ENCODE measurements at places on chromosomes 13 and 19. TPM values are rescaled to one million over a fixed set of nuclear protein-coding genes. Genes with fewer than 3 reads are reported as not detected.
A peak's percentile ranks its signal among the peaks of the same experiment; 100 is the strongest.

GARIN5A gene
- total RNA-seq, result not detected

MBD3L2 gene
- not detected for total RNA-seq

MARK4 gene
- 26.7 TPM for total RNA-seq

DNA sequence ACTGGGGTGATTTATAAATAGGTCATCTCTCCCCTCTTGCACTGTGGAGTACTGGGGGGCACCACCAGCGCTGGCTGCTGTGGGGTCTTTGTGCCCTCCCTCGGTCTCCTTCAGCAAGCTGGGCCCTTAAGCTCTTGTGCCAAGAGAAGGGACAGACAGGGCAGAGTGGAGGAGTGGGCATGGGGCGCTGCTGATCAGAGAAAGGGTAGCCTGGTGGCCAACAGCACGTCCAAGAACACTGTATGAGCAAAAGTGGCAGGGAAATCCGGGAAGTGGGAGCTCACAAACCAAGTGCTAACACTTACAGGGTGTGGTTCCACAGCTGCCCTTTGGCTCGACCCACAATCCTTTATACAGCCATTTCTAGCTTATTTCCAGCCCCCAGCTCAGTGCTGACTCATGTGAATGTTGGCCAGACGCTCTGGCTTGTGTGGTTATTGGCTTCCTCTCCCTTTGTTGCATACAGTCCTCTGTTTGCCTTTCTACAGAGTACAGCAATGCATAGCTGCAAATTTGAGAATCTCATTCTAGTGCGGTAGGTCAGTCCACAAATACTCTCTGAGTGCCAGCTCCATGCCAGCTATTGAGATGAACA, 298.8 kb downstream of the SHISA2 start:
- peak; percentile 89 for DNase-seq

- no peak for DNase-seq
Observed at GRCh38 chr13:21971662-21972621, 301.1 kb downstream of the FGF9 start.

- no peak for DNase-seq
Observed at GRCh38 chr19:41128692-41129091, 14.5 kb downstream of the CYP2F1 start.

DNA sequence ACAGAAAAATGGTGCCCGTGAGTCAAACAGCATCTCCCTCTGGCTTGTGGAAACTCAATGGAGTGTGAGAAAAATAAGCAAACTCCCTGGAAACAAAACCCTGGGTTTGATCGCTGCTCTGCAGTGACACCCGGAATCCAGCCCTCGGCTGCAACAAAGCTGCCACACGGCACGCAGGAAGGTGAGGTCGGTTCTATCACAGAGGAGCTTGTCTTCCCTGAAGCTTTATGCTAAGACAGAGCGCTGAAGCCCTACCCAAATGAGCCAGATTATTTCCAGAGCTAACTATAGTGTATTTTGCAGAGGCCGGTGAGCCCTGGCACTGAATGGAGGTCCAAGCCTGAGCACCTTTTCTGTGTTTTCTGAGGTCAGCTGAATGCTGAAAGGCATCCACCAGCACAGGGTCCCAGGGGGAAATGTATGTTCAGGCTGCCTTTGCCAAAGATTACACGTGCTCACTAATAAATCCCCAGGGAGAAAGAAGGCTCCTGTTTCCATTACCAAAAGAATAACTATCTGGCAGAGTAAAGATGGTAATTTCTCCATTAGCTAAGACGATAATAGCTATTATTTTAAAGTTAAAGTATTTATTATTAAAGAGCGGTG, 77.8 kb downstream of the TSHZ3 start:
- no peak for DNase-seq
